ENCODE measurements at places on chromosomes 6 and 20. TPM values are rescaled to one million over a fixed set of nuclear protein-coding genes. Genes with fewer than 3 reads are reported as not detected.
A peak's percentile ranks its signal among the peaks of the same experiment; 100 is the strongest.

Gene ARMH2
- 2.7 TPM for total RNA-seq

Gene BMP5
- not detected for total RNA-seq

Gene PRSS35
- total RNA-seq, result 0.18 TPM

Gene SPTLC3
- 0.56 TPM for total RNA-seq

Gene SLC35D3
- total RNA-seq, result not detected

Gene LY6G6D
- total RNA-seq, result not detected

Gene PNPLA1
- not detected for total RNA-seq

Gene SSTR4
- total RNA-seq, result not detected

Gene DDO
- total RNA-seq, result not detected

Gene CTCFL
- total RNA-seq, result not detected

Gene MEI4
- not detected for total RNA-seq

GRCh38 chr6:111173341-111173740 is 86.0 kb downstream of the SLC16A10 start:
- no peak overlapping the region for H3K27ac ChIP-seq
- H3K27me3 ChIP-seq, result no peaks in the 10 kb centered on the region
- H3K36me3 ChIP-seq, result peaks cover 2% of the 10 kb centered on the region
- peaks cover 7% of the 10 kb centered on the region for H3K4me1 ChIP-seq

DNA sequence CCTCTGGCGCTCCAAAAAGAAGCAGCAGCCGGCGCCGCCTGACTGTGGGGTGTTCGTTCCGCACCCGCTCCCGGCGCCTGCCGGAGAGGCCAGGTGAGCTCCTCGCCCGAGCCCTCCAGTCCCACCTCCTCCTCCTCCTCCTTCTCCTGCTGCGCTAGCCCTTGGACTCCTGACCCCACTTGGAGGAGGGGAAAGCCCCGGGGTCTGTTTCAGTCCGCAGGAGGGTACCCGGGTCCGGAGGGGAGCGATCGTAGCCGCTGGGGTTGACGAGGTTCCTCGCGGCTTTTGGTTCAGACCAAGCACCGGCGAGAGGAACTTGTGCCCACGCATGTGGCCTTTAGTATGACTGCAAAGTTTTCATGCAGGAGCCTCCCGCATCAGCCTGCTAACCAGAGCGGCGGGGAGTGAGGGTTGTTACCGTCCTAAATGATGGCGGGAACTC is 493 bp downstream of the CRYBG1 start:
- no peak for DNase-seq
- H3K36me3 ChIP-seq, result no peaks in the 10 kb centered on the region
- H3K27me3 ChIP-seq, result peaks cover 28% of the 10 kb centered on the region
- H3K27ac ChIP-seq, result no peak overlapping the region
- H3K4me3 ChIP-seq, result peak overlapping the region; percentile 45

DNA sequence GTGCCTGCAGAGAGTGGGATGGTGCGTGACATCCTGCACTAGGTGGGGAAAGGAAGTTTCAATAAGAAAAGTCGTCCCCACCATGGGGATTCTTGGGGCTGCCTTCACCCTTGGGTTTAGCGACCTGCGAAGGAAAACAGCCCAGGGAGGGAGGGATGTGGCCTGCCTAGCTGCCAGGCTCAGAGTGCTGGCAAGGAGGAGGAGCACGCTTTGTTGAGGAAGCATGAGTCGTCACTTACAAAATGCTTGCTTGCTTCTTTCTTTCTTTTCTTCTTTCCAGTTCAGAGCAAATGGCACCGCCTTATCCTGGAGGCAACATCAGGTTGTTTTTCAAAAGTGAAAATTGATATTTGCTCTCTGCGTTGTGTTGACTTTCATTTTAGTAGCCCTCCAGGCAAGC is 123.2 kb downstream of the TFAP2C start:
- no peak for DNase-seq
- H3K4me1 ChIP-seq, result no peaks in the 10 kb centered on the region
- H3K27me3 ChIP-seq, result peaks cover 20% of the 10 kb centered on the region
- no peaks in the 10 kb centered on the region for H3K36me3 ChIP-seq
- H3K27ac ChIP-seq, result no peak overlapping the region
- H3K4me3 ChIP-seq, result no peak overlapping the region

- no peak for DNase-seq
- H3K36me3 ChIP-seq, result no peaks in the 10 kb centered on the region
- H3K27me3 ChIP-seq, result no peaks in the 10 kb centered on the region
- H3K4me3 ChIP-seq, result no peak overlapping the region
- H3K27ac ChIP-seq, result no peak overlapping the region
These were observed 396.9 kb upstream of the EYS start for GRCh38 chr6:66103954-66104353.

GRCh38 chr20:23995905-23996666 is 7.5 kb upstream of the GGTLC1 start:
- H3K4me1 ChIP-seq, result no peaks in the 10 kb centered on the region
- H3K36me3 ChIP-seq, result no peaks in the 10 kb centered on the region
- DNase-seq, result peak; percentile 25
- no peak overlapping the region for H3K27ac ChIP-seq
- no peaks in the 10 kb centered on the region for H3K27me3 ChIP-seq
- H3K4me3 ChIP-seq, result no peak overlapping the region

DNA sequence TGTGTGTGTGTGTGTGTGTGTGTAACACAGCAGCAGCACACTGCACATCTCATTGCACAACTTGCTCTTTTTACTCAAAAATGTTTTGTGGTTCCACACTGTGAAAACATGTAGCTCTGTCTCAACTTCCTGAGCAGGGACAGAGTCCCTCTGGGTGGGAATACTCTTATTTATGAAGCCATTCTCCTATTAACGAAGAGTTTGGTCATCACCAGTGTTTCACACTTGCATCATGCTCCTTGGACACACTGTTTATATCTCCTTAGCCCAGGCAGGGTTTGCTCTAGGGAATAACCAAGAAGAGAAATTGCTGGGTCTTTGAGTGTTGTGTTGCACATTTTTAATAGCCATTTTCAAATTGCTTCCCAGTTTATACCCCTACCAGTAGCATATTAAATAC is 53.6 kb downstream of the ZNF831 start:
- H3K4me1 ChIP-seq, result peaks cover 11% of the 10 kb centered on the region
- no peaks in the 10 kb centered on the region for H3K27me3 ChIP-seq
- H3K4me3 ChIP-seq, result no peak overlapping the region

DNA sequence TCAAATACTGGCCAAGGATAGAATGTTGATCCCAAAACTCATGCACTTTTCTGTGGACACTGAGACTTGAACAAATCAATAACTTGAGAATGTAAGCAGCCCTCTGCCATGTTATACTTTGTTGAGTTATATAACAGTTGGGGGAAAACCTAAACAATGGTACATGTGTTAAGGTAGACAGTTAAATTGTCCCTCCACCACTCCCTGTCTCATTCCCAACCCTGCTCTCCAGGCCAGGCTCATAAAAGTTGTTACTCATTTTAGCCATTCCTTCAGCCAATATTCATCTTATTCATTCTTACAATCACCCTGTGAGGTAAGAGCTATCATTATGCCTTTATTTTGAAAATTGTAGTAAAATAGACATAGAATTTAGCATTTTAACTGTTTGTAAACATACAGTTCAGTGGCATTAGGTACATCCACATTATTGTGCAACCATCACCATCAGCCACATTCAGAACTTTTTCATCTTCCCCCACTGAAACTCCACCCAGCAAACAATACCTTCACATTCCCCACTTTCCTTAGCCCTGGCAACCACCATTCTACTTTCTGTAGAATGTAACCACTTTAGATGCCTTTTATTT is 38.2 kb upstream of the IER3 start:
- H3K36me3 ChIP-seq, result no peaks in the 10 kb centered on the region
- H3K4me3 ChIP-seq, result no peak overlapping the region
- peaks cover 21% of the 10 kb centered on the region for H3K4me1 ChIP-seq
- no peak for DNase-seq

- H3K4me1 ChIP-seq, result no peaks in the 10 kb centered on the region
- H3K4me3 ChIP-seq, result no peak overlapping the region
- H3K27ac ChIP-seq, result no peak overlapping the region
- no peak for DNase-seq
These were observed 17.1 kb upstream of the TINAG start for GRCh38 chr6:54291146-54291545.

DNA sequence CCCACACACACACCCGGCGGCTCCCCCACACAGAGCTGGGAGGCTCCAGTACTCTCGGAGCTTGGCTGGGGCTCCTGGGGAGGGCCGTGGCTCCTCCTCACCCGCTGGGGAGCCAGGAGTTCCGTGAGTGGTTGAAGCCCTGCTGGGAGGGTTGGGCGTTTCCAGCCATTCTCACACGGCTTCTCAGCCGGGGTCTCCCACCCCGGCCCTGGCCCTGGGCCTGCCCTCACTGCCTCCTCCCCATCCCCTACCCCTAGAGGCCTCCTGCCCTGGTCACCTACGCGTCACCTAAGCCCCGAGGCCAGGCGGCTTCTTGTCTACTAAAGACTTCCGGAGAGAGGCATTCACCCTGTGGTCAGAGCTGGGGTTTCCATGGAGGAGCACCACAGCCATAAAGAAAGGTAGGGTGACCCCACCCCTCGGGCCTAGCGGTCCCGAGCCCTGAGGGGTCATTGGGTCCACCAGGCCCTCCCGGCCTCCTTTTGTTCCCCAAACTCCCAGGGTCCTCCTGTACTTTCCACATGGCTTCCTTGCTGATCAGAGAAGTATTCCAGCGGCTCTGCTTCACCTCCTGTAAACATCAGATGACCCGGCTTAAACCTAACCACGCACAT is 99.3 kb downstream of the TTLL2 start:
- H3K4me3 ChIP-seq, result no peak overlapping the region
- no peak for DNase-seq
- H3K27ac ChIP-seq, result no peak overlapping the region
- no peaks in the 10 kb centered on the region for H3K4me1 ChIP-seq

GRCh38 chr6:29653452-29654038 is 3.3 kb upstream of the MOG start:
- peaks cover 16% of the 10 kb centered on the region for H3K27me3 ChIP-seq
- no peak overlapping the region for H3K27ac ChIP-seq
- H3K4me1 ChIP-seq, result peaks cover 6% of the 10 kb centered on the region
- no peak for DNase-seq

DNA sequence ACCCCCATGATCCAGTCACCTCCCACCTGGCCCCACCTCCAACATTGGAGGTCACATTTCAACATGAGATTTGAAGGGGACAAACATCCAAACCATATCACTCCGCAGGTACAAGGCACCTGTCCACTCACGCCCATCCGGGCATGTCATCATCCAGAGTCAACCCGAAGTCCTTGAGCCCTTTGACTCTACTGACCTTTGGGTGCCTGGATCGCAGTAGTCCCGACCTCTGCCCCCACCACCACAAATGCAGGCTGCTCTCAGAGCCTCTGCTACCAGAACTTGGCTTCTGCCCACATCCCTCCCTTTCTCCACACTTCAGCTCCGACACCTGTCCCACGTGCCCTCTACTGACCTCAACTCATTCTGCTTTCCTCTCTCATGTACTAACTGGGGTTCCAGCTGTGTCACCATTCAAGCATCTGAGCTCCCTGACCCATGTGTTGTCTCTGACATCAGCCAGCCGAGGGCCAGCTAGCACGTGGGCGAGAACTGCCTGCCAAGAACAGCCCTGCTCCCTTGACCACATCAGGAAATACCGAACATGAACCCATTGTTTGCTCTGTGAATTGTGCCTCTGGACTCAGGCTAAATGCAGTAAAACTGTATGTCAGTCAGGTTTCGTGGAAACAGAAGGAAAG is 498.3 kb upstream of the SULF2 start:
- H3K27me3 ChIP-seq, result no peaks in the 10 kb centered on the region
- no peak for DNase-seq
- no peak overlapping the region for H3K4me3 ChIP-seq

DNA sequence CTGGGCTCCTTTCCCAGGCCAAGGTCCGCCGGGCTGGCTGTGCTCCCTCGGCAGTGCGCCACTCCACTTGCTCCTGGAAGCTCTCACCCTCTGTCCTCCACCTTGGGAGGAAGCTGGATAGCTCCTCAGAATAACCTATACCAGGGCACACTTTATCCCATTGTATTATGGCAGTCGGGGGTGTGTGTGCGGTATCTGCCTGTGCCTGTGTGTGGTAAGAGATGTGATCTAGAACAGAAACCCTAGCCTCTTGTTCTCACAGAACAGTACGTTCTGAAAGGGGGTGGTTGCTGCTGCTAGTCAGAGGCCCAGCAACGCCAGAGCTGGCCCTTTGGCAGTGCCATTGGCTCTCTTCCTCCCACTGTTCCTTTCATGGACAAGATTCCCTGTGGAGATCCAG is 168.4 kb downstream of the TBXT start:
- H3K4me1 ChIP-seq, result no peaks in the 10 kb centered on the region
- H3K27me3 ChIP-seq, result peaks cover 17% of the 10 kb centered on the region
- no peak for DNase-seq
- no peaks in the 10 kb centered on the region for H3K36me3 ChIP-seq
- H3K27ac ChIP-seq, result no peak overlapping the region
